HAP-1 (cell line): ENCODE measurements at places on chromosomes 2 and 18.

DNA sequence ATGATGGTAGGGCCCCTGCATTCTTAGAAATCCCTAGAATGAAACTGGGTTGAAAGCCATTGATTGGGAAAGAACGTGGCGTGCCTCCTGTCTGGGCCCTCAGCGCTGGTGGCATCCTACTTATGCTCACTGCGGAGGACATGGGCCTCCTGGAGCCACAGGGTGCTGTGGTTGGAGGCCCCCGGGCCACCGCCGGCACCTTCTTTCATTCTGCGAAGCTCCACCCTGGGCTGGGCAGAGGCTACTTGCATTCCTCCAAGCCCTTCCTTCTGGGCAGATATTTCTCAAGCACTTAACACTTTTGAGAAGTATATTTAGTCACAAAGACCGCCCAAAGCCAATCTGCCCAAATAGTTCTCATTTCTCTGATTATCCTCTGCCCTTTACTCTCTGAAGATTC is 311.9 kb downstream of the MYCN start:
- no peak for DNase-seq

DNA sequence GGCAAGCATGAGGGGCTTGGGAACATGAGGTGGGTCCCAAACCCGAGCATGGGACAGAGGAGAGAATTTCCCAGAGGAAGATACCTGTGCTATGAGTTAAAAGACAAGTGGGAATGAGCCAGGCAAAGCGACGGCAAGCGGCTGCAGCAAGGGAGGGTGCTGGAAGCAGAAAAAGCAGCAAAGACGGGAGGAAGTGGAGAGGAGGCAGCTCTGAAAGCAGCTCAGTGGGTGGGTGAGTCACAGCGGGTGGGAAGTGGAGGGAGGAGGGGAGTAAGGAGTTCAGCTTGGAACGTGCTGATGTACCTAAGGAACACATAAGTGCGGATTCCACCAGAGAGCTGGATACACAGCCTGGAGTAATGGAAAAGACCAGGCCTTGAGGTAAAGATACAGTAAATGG is 41.4 kb downstream of the THUMPD2 start:
- no peak for DNase-seq

DNA sequence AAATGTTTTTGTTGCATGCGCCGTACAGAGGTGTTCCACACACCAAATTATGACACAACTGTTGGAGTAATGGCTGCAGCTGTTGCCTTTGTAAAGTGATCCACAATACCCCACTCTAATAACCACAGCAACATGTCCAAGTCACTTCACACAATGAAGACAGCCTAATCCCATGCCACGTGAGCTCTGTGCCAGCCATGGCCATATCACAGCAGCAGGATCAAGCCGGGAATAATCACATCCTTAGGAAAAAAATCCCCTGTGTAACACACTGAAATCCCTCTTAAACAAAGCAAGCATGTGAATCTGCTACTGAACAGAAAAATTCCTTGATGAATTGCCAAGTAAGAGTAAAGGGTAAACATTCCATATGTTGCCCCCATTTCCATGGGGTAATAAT is 179.5 kb upstream of the PARD3B start:
- no peak for DNase-seq

DNA sequence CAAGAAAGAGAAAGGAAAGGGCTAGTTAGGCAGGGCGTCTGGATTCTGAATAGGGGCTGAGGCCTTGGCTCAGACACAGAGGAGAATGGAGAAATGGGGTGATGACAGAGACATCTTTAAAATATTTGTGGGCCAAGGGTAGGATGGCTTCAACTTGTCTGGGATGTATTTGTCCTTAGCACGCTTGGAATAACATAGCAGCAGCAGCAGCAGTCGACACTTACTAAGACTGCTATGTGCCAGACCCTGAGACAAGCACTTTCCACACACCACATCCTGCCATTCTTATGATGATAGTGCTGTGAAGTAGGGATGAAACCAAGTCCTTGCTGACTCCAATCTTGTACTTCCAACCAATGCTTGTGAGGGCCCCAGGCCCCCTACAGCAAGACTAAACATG is 2.6 kb downstream of the IL1RL1 start:
- no peak for DNase-seq

DNA sequence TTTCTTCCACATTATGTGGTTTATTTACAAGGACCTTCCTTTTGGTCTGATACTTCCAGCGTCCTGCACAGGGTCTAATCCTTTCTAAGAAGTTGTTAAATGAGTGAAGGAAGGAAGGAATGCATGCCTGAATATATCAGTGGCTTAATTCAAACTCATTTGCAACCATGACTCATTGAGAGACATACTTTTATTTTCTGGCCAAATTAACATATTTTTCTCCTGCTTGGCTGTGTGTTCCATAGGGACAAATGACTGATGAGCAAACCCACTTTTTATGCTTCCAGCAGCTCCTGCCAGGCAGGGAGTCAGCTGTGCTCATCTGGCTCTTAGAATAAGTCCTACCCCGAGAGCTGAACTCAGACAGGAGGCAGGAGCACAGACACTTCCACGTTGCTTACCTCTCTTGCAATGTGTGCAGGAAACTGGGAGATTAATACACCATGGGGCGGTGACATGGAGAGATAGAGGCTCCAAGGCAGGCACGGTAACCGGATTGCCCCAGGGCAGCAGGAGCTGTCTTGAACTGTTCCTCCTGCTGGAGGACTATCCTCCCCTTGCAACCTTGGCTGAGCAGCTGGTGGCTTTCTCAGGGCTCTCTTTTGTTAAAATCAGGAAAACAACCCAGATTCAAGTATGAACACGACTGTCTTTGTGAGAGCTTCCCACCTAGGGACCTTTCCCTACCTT is 667.5 kb upstream of the HS6ST1 start:
- no peak for DNase-seq

DNA sequence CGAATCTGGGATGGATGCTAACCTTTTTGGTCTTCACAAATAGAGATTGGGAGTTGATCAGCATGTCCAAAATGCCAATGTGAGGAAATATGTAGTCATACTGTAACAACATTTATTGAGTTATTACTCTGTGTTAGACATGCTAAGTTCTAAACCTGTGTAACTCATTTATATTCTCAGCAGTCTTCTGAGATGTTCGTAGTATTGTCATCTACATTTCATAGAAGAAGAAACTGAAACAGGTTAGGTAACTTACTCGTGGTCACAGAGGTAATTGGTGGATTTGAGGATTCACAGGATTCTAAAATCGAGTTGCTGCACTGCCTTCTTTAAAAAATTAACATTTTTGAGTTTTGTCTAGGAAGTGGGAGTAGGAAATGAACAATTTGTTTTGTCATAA is 162.1 kb downstream of the UBE2E3 start:
- no peak for DNase-seq

- DNase-seq: no peak
These were observed 158.7 kb upstream of the CCDC150 start for GRCh38 chr2:196480653-196481323.

- no peak for DNase-seq
These were observed 11.3 kb upstream of the FIGLA start for GRCh38 chr2:70801607-70802263.

- no peak for DNase-seq
These were observed 590.3 kb upstream of the CNTNAP5 start for GRCh38 chr2:123434546-123435395.

- no peak for DNase-seq
These were observed 11.0 kb downstream of the CPSF3 start for GRCh38 chr2:9434489-9434888.

DNA sequence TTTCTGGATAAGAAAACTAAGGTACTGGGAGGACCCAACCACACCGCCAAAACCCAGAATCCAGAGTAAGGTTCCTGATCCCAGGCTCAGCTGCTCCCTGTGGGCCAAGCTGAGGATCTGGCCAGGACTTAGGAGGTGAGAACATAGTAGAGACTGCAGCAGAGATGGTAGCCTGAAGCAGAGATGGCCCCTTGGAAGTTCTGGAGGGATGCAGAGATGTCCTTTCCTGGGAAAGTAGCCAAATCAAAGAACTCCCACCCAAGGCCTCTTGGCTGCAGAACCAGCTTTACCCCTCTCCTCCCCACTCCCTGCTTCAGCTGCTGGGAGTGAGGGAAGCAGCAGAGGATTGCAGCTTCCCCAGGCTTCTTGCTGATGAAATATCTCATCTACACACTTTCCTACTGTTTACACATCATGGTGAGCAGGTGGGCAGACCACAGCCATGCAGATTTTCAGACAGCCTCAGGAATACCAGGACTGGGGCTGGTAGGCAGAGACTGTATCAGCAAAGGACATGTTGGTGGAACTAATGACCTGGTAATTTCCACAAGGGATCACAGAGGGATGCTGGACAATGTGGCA is 32.7 kb downstream of the TMEM17 start:
- DNase-seq: no peak

DNA sequence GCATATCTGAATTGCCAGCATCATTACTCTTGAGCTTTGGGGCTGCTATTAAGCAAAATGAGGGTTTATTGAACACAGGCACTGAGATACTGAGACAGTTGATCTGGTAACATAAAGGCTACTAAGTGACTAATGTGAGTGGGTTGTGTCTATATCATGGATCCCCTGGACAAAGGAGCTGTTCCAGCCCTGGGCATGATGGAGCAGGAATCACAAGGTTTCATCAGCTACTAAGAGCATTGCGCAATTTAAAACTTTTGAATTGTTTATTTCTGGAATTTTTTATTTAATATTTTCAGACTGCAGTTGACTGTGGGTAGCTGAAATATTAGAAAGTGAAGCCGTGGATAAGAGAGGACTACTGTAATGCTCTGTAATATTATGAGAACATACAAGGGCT is 73.5 kb downstream of the MGAT5 start:
- DNase-seq: no peak

DNA sequence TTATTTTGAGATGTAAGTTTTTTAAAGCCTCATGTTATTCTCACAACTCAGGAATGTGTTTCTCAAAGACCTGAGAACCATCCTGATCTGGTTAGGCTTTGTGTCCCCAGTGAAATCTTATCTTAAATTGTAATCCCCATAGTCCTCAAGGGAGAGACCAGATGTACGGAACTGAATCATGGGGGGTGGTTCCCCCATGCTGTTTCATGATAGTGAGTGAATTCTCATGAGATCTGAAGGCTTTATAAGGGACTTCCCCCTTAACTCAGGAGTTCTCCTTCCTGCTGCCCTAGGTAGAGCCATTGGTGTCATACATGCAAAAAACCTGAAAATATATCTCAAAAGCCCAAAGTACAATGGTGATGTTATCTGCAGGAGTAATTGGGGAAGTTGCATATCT is 836.7 kb downstream of the CBLN2 start:
- no peak for DNase-seq

DNA sequence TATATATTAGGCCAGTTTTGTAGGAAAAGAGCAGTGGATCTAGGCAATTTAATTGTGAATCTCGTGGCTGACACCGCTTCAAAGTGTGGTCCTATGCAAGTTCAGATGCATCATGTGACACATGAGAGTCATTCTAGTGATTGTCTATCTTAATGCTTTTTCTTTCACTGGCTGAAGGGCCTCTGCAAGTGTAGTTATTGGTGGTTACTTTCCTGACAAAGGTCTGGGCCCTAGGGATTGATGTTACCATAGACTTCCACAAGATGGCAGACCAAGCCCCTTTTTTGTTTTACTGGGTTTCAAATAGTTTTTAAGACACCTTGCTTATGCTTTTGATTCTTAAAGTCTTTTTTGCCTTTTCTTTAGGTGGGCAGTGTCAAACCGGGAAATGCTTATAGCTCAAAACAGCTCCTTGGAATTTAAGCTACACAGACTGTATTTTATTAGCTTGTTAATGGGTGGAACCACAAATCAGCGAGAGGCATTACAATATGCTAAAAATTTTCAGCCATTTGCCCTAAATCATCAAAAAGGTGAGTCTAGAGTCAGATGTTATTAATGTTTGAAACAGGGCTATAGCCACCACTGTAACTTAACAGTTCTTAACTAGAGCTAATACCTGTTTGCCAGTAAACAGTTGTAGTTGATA is 25.9 kb downstream of the CD8A start:
- peak; percentile 56 for DNase-seq

GRCh38 chr18:61545281-61546245 is 212.3 kb downstream of the CDH20 start:
- no peak for DNase-seq

DNA sequence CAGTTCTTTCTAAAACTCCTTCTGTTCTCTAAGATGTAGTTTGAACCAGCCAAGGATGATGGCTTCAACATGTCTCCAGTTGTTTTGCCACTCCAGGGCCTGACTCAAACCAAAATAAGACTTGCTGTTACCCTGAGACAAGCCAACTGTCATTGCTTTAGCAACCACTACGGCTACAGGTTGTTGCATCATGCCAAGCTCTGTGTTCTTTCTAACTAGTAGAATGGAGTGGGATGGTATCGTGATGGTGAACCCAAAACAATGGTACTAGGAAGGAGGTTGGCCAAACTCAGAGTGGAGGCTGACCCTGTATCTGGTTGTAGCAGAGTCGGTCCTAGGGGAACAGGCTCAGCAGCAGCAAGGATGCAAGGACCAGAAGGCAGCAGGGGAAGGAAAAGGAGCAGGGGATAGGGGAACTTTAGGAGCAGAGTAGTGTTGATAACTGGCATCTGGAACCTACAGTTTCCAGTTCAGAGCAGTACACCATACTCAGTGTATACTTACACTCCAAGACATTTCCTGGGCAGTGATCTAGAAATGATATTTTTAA is 51.6 kb downstream of the PDK1 start:
- no peak for DNase-seq

GRCh38 chr2:64975232-64975821 is 13.9 kb upstream of the SLC1A4 start:
- DNase-seq: no peak

DNA sequence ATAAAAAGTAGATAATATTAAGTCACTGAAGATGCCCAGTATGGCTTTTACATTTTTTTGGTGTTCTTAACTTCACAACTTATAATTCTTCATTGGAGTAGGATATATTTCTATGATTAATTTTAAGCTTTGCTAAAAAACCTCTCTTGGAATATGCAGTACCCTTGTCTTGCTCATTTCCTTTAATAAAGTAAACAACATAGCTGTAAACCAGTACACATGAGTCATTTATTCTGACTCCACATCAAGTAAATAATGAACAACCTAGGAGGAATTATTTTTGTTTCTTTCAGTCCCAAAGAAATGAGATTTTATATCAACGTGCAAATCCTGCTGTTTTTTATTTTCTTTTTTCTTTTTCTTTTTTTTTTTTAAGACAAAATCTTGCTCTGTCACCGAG is 869.1 kb downstream of the CNTNAP5 start:
- no peak for DNase-seq

DNA sequence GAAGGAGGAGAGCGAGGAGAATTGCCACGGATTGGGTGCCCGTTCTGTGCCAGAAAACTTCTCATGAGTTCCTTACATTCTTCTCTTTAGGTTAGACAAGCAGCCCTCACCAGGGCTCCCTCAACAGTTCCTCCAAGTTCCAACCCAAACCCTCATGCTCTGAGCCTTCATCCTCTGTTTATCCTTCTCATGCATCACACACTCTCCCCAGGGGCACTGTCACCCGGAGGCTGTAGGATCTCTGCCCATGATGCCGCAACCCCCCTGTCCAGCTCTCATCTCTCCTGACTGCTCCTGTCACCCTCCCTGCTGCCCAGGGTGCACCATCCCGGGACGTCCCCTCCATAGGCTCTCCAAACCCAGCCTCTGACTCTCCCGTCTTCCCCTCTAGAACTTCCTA is 99.4 kb upstream of the MYCN start:
- no peak for DNase-seq
